ENCODE measurements at places on chromosomes 7 and 10.

GRCh38 chr7:93226310-93226709, at the start of gene HEPACAM2:
Gene HEPACAM2 (minus strand): TSS chr7:93226469.
- DNase-seq: no peak

- no peak for DNase-seq
Observed at GRCh38 chr10:22023508-22023907, 20.0 kb upstream of the DNAJC1 start.

- peak; percentile 91 for DNase-seq
Observed at GRCh38 chr7:17535776-17536175, 237.3 kb downstream of the AHR start.

- peak; percentile 90 for DNase-seq
Observed at GRCh38 chr10:10222304-10222841, 795.3 kb upstream of the CELF2 start.

GRCh38 chr10:52940921-52941320, 168.3 kb upstream of the MBL2 start:
- DNase-seq: no peak

GRCh38 chr10:44853148-44853734, 57.9 kb upstream of the TMEM72 start:
- peak; percentile 72 for DNase-seq
